NCI-H1694 treated with DMSO at 0.1 percent for 48 hours (cell line): ENCODE measurements at places on chromosomes 7 and 10.

- DNase-seq, result no peak
Observed at GRCh38 chr10:44935201-44935965, 24.2 kb upstream of the RASSF4 start.

DNA sequence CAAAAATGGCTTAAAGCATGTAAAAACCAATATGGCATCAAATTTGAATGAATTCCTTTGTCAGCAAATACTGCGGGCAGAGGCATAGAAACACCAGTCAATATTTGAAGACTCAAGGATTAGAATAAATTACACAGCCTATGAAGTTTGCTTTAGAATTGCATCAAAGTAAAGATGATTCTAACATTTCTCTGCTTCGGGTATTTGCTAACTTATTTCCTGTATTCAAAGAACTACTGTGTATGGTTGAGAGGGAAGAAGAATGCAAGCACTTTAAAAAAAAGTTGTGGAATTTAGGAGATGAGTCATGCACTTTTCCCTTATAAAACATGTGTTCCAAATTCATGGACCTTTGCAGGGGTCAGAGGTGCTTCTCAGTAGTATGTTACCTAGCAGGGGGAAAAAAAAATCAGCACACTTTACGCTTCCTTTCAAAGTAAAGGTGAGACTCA lies 90.1 kb downstream of the PIP4K2A start:
- no peak for DNase-seq

DNA sequence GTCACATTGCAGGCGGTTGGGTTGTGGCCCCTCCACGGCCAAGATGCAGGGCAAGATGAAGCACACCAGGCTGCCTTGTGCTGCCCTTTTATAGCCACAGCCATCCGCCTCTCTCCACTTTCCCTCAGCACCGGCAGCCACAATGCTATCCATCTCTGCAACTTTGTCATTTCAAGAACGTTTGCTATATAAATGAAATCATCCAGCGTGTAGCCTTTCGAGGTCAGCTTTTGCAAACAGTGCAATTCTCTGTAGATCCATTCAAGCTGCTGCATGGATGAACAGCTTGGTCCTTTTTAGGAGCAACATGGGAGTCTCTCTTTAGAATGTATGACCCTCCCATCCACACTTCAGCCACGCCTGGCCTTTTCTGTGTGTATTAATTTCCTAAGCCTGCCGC lies 6.4 kb upstream of the IL15RA start:
- DNase-seq, result no peak

DNA sequence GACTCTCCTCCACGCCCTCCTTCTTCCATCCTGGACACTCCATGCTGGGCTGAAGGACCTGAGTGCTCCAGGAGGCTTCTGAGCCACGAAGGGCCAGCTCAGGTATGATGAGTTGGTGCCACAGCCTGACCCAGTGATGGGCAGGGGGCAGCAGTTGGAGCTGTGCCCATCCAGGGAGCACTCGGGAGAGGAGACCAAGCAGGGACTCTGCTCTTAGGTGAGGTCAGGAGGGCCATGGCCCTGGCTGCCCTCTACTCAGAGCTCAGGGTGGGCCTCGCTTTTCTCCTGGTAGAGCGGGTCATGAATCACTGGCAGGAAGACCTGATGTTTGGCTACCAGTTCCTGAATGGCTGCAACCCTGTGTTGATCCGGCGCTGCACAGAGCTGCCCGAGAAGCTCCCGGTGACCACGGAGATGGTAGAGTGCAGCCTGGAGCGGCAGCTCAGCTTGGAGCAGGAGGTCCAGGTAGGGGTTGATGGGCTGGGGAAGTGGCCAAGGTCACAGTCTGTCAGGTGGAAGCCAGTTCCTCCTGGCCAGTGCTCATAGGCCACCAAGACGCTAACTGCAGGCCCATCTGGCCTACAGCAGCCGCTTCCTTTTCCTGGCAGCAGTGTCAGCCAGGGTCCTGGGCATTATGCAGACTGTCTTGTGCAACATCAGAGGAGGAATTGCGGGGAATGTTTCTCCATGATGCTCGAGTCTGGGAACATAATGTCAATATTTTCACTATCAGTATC lies 50.8 kb downstream of the ALOX5 start:
- DNase-seq, result no peak

DNA sequence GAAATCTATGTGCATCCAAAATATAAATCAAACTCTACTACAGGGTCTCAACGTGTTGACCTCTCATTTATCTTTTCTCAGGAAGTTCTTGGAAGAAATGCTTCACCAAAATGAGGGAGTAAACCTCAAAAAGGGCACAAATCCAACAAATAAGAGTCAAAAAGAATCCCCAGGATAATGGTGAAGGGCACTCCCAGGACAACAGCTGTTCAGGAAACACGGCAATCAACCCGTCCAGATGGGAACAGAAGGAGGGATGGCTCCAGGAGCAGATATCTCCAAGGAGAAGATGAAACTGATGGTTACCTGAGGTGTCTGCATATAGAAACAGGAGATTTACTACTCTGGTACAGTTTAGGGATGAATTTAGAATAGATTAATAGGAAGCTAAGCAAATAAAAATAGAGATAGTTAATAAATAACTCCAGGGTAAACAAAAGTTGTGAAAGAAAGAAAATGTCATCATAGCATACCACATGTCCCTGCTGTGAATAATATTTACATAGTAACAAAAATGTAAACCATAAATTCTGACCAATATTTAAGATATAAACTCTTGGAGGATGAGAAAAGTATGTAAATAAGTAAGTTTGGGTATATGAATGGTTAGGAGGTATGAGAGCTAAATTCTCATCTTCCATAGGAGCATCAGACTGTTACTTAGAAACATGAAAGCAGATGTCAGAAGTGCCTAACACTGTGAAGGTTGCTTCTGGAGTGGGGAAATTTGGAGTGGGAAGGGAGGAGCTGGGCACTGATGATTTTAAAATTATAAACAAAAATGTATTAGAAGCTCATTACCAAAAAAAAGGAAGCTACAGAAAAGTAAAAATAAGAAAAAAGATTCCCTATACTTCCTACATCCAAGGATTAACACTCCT lies 237.5 kb upstream of the HPS1 start:
- DNase-seq, result no peak

DNA sequence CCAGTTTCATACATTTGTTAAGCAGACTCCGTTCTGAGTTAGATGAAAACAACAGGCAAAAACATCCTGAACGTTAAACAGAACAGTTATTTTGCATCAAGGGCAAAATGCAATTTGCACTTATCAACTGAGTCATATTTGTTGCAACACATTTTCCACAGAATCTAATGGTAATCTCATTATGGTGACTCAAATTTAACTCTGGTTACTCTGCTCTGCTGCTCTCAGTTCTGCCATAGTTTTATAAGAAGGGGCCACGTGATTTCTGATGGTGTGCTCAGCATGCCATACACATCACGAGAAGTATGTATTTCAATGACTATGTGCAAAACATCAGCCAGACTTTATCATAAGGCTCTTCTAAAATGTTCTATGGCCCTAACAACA lies 148.8 kb downstream of the CHCHD3 start:
- DNase-seq, result no peak

GRCh38 chr10:132390170-132390920 lies 6.7 kb upstream of the PWWP2B start:
- no peak for DNase-seq
